H4 (cell line): ENCODE measurements at places on chromosomes 1 and 21. TPM values are rescaled to one million over a fixed set of nuclear protein-coding genes. Genes with fewer than 3 reads are reported as not detected.

DNA sequence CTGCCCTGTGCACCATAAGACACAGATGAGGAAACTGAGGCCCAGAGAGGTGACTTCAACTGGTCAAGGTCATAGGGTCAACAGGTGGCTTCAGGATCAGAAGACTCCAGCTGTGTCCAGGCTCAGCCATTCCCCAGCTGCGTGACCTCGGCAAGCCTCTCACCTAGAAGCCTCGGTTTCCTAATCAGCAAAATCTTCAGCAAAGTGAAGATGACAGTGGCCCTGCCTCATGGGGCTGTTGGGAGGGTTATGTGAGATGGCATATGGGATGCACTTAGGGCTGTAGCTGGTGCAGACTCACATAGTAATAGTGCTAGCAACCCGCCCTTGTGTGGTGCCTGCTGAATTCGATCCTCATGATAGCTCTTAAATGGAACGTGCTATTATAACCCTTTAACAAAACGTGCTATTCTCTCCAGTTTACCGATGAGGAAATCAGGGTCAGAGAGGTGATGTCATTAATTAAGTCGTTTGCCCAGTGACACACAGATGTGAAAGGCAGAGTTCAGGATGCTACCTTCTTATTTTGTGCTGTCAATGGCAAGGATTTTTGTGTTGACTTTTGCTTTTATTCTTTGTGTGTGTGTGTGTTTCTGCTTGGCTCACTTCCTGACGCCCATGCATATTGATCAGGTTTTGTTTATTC is 472.9 kb downstream of the MATN1 start:
- no peak for DNase-seq

DNA sequence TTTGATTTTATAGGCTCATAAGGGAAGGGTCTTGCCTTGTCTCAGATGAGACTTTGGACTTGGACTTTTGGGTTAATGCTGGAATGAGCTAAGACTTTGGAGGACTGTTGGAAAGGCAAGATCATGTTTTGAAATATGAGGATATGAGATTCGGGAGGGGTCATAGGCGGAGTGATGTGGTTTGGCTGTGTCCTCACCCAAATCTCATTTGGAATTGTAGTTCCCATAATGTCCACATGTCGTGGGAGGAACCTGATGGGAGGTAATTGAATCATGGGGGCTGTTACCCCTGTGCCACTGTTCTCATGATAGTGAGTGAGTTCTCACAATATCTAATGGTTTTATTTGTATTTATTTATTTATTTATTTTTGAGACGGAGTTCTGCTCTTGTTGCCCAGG is 6.9 kb upstream of the CSDE1 start:
- no peak for DNase-seq

The OR14K1 gene
- not detected in 2 replicates for total RNA-seq

The CFAP141 gene
- total RNA-seq, result not detected in 2 replicates

The TSTD1 gene
- total RNA-seq, result not detected in 2 replicates

DNA sequence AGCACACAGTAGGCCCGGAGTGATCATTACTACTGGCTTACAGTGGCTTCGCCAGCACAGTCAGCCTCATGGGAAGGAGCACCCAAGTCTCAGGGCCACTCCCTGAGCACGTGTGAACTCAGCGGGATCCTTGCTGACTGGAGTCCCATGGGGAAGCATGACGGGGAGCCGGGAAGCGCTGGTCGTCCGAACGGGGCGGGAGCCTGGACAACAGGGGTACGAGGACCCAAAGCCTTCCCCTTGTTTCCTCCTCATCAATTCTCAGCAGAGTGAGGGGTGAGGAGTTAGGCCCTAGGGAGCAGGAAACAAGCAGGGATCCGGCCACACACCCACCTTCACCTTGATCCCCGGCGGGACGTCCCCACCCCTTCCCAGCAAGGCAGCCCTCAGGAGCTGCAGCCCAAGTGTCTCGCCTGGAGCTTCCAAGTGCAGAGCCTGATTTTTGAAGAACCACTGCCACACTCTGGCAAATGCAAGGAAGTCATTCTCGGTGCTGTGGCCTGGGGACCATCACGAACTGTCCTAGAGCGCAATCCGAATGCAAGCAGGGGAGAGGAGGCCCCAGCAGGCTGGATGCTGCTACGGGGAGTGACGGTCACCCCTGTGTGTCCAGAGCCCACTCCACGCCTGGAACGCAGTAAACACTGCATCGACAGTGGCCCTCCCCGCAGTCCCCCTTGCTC is 35.5 kb downstream of the TOMM20 start:
- peak; percentile 60 for DNase-seq

GRCh38 chr1:11455967-11456570 is 22.9 kb upstream of the DISP3 start:
- DNase-seq, result no peak

The SPRR1A gene
- total RNA-seq, result not detected in 2 replicates

GRCh38 chr1:232047473-232047872 is 420.9 kb downstream of the DISC1 start:
- no peak for DNase-seq

DNA sequence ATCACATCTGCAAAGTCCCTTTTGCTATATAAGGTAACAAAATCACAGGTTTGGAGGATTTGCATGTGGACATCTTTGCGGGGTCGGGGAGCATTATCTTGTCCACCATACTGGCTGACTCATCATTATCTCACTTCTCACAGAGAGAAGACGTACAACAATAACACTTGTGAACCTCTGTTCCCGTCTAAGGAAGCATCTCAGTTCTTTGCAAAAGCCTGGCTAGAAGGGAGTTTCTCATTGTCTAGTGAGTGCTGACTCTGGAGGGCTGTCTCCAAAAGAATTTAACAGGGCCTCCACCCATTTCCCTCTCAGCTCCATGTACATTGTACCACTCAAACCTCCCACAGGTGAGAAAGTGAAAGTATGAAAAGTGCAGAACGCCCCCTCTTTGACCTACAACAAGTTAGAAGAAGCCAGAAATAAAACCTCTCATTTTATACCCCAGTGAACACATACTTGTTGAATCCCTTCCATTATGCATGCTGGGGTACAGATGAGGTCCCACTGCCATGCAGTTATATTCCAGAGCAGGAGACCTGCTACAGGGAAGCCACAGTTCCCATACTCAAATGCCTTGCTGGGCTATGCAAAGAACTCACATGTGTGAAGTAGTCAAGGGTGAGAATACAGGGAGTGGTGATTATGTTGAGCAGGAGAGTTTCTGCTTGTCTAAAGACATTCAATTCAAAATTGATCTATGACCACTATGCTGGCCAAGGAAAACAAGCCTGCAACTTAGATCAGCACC is 121.7 kb upstream of the PRDX6 start:
- DNase-seq, result no peak

DNA sequence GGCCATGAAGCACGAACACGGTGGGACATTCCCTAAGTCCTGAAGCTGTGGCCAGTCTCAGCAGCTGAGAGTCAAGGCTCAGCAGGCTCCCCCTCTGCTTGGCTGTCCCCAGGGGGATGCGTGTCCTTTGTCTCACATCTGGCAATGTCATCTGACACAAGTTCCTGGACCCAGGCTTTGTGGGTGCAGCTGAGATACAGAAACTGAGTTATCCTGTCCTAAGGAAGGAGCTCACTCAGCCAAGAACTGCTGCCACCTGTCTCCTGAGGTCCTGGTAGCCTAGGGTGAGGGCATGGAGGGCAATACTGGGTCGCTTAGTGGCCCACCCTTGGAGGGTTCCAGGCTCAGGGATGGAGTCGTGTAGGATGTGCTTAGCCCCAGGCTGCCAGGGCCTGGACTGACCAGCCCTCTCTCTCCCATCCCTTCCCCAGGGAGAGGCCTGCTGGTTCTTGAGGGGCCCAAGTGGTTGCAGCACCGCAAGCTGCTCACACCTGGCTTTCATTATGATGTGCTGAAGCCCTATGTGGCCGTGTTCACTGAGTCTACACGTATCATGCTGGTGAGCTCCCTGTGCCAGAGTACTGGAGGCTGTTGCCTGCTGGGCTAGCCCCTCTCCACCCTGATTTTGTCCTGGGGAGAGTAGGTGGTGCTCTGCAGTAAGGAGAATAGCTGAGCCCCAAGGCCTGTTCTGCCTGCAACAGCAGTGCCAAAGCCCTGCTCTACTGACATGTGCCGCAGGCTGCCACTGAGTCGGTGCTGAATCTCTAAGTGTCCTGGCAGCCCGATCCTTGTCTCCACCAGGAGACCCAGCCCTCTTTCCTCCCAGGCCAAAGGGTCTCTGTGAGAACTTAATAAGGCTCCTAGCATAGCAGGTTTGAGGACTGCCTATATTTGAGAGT is 13.5 kb downstream of the CYP4B1 start:
- no peak for DNase-seq

The PRDM15 gene
- 2.1 and 2.4 TPM in 2 replicates for total RNA-seq

DNA sequence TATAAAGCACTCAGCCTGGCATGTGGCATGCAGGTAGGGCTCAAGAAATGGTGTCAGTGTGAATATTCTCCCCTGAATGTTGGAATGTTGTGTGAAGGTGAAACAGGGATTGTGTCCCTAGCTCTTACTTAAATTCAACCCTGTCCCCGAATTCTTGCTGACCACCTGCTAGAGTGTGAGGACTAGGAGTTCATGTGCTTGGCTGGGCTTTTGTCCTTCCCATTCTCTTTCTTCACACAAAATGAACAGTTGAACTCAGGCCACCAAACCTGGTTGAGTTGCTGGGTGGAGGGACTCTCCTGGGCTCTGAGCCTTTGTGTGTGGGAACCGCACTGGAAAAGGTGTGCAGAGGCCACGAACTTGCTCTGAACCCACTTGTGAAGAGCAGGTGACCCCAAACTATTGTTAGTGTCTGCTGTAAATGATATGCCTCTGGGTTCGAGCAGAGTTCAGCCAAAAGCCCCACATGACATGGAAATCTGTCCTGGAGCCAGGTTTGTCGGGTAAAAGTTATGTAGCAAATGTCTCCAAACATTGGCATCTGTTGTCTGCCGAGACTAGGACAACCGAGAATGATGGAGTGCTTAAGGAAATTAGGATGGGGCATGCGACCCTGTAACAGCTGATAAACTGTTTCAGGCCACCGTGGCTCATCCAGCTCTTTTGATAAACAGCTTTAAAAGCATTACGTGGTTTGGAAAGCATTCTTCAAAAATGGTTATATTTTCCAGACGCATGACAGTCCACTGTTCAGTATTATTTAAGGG is 144.2 kb downstream of the DHRS3 start:
- no peak for DNase-seq
